Kidney epithelial cell (primary cell): ENCODE measurements at places on chromosomes 1 and 21. TPM values are rescaled to one million over a fixed set of nuclear protein-coding genes. Genes with fewer than 3 reads are reported as not detected.

DNA sequence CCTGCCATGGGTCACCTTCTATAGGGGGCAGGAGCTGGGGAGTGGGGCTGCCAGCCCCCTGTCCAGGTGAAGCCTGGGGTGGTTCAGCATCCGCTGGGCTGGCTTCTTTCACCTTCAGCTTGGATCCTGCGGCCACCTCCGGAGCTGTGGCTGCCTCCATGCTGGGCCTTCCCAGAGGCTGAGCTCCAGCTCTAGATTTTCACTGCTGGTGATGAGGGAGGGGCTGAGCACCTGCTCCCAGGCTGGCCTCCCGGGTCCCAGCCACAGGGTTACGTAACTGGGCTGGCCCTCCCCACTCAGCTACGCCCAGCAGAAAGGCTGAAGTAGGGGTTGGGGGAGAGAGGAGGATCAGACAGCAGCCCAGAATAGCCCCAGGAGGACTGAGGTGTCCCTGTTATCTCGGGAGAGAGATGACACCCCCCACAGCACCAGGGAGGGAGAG is at the start of gene MYBPHL:
Gene MYBPHL (minus strand): TSS at position 180 of the 442 bp plus-strand sequence. CDS start 20 bp downstream, at position 160.
- no peak for DNase-seq

GRCh38 chr1:109794319-109795132 is 30.8 kb upstream of the EPS8L3 start:
- DNase-seq, result no peak

DNA sequence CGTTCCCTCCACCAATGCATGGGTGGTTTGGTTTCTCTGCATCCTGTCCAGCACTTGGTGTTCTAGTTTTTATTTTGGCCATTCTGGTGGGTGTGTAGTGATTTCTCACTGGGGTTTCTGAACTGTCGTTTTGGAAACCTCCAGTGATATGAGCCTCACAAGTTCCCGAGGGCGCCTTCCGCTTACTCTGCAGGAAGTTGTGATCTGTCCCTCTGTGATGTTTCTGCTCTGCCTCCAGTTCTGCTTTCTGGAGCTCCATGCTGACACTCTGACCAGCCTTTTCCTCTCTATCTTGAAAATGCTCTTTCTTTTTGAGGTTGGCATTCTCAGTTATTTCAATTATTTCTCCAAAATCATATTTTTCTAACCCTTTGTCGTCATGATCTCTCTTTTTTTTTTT is 111.6 kb downstream of the PLD5 start:
- no peak for DNase-seq

Gene MTFR1L
- total RNA-seq, result 46.3 and 51.0 TPM in 2 replicates
